ENCODE measurements at places on chromosomes 5 and 9. TPM values are rescaled to one million over a fixed set of nuclear protein-coding genes. Genes with fewer than 3 reads are reported as not detected.

GRCh38 chr5:147487031-147487750 lies 22.7 kb downstream of the DPYSL3 start:
- DNase-seq = no peak

GRCh38 chr5:151224372-151224771 lies 480 bp upstream of the CCDC69 start:
- DNase-seq = no peak

DNA sequence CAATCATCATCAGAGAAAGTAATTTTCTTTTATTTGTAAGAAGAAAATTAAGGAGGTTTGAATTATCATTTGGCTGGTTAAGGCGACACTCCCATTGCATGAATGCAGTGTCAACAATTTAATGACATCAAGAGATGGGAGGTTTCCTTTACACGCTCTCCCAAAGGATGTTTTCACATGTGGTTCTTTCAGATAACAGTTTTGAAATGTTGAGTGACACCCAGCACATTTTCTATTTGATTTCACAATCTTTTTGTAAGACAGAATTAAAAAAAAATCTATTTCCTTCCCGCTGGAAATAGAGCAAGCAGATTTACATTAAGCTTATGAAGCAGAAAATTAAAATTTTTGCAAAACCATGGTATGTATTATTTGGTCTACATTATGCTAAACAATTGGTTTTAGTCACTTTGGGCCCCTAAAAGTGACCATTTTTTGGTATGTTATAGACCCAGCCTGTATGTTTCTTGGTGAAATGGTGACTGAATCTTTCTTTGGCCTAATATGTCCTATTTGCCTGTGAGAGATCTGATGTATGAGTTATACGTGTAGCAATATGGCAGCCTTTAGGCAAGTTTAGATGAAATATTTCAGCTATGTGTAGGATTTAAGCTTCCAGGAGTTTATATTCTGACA lies 18.9 kb upstream of the ANKRD55 start:
- DNase-seq = no peak

Gene WDR38
- total RNA-seq = not detected

DNA sequence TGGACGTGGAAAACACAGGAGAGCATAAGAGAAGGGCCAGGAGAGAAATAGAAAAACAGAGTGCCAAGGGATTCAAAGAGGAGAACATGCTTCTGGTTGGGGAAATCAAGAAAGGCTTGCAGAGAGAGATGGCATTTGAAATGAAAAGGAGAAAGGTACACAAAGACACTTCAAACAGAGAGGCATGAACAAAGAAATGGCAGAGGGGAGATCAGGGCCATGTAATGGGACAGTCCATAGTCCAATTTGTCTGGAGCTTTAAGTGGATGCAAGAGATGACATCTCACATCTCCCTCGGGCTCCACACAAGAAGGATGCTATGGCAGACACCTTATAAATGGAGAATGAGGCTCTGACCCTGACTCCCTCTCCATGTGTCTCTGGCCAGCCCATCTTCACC lies 331.1 kb downstream of the MLLT3 start:
- no peak for DNase-seq

Gene PTGR1
- total RNA-seq = 80.8 TPM

Gene FAM221B
- not detected for total RNA-seq

Gene C9orf50
- not detected for total RNA-seq

DNA sequence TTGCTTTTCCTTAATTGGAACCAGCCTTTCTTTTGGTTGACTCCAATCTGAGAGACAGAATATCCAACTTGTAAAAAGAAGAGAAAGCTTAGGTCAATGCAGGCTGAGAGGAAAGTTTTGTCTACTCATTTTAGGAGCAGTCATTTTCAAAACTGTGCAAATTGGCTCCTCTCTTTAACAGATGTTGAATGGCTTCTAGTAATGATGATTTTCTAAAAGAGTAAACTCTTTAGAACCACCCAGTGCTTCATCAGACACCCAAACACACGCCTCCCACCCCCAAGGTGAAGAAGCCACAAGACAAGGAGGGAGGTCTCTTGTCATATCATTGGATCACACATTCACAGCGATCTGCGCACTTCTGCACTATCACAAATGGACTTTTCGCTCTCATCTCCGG lies 116.3 kb upstream of the KLF9 start:
- DNase-seq = no peak

DNA sequence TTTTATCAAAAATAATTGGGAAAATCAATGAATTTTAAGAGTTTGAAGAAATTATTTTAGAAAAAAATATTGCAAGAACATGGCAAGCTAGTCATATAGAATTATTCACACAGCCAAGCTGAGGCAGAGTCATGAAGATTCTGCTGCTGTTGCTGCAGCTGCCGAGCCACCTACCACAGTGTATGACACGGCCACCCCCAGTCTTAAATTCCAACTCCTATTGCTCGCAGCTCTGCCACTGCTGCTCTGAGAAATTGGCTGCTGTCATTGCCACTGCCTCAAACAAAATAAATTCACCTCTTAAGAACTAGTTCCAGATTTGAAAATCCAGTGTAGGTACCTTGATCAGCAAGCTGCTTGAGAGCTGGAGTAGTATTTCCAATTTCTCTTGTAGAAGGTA lies 1318.8 kb upstream of the ACO1 start:
- DNase-seq = no peak

- DNase-seq = no peak
These were observed 15.8 kb downstream of the CDH6 start for GRCh38 chr5:31209334-31209733.

Gene LPAR1
- total RNA-seq = 260 TPM

Gene TMEM232
- 0.56 TPM for total RNA-seq

GRCh38 chr9:922731-923130 lies 53.7 kb upstream of the DMRT3 start:
- no peak for DNase-seq

GRCh38 chr9:121975801-121976277 lies 117.3 kb downstream of the TTLL11 start:
- peak; percentile 57 for DNase-seq

Gene PRSS3
- 16.4 TPM for total RNA-seq

- DNase-seq = no peak
These were observed 23.6 kb downstream of the COL27A1 start for GRCh38 chr9:114178756-114179450.

GRCh38 chr5:150044712-150045111 lies 41.6 kb downstream of the CSF1R start:
- peak; percentile 33 for DNase-seq

DNA sequence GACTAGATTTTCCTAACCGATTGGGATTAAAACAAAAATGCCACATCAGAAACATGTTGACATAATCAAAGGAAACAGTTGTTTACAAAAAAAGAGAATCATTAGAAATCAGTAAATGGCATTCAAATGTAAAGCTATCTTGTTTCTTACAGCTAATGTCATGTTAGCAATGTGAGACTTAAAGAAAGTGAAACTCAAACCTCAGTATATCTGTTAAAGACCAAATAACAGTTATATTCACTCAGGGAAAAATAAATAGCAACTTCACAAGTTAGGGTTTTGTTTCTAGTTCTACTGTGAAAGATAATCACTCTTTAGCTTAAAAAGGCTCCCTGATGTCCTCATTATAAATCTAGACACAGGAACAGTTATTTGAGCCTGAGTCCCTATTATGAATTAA lies 189.3 kb upstream of the EFNA5 start:
- DNase-seq = no peak

Gene COMMD10
- 35.8 TPM for total RNA-seq

DNA sequence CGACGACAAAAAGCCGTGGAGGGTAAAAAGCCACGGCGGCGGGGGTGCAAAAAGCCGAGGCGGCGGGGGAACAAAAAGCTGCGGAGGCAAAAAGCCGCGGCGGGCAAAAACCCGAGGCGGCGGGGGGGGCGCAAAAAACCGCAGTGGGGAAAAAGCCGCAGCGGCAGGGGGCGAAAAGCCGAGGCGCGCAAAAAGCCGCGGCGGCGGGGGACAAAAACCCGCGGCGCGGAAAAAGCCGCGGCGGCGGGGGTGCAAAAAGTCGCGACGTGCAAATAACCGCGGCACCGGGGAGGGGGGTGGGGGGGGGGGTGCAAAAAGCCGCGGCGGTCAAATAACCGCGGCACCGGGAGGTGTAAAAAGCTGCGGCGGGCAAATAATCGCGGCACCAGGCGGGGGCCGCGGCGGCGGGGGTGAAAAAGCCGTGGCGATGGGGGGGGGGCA lies 511.5 kb downstream of the FOXD4L5 start:
- no peak for DNase-seq

Gene CLIC3
- 0.28 TPM for total RNA-seq

GRCh38 chr5:862367-863243 lies 11.8 kb upstream of the ZDHHC11 start:
- DNase-seq = peak; percentile 35

Gene PDLIM4
- total RNA-seq = 97.5 TPM

DNA sequence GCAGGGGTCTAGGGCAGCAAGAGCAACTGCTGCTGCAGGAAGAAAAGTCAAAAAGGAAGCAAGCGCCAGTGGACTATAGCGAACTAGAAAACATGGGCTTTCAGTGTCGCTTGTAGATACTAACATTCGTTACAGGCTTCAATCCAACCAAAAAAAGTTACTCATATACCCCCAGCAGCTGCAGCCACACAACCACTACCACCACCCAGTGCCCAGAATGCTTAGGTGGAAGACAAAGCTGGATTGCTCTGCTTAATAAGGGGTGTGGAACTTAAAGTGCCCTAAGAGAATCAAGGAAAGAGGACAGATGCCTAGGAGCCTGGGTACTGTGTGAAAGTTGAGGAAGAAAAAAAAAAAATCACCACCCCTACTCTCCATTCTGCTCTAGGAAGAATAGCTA lies 203.6 kb downstream of the ELAVL2 start:
- DNase-seq = no peak

Gene PLAC8L1
- total RNA-seq = not detected

Gene ZDHHC21
- total RNA-seq = 8.3 TPM

- DNase-seq = no peak
These were observed 4.6 kb upstream of the NEURL1B start for GRCh38 chr5:172636279-172637050.

GRCh38 chr9:79221084-79221483 lies 350.7 kb upstream of the TLE4 start:
- DNase-seq = peak; percentile 84

DNA sequence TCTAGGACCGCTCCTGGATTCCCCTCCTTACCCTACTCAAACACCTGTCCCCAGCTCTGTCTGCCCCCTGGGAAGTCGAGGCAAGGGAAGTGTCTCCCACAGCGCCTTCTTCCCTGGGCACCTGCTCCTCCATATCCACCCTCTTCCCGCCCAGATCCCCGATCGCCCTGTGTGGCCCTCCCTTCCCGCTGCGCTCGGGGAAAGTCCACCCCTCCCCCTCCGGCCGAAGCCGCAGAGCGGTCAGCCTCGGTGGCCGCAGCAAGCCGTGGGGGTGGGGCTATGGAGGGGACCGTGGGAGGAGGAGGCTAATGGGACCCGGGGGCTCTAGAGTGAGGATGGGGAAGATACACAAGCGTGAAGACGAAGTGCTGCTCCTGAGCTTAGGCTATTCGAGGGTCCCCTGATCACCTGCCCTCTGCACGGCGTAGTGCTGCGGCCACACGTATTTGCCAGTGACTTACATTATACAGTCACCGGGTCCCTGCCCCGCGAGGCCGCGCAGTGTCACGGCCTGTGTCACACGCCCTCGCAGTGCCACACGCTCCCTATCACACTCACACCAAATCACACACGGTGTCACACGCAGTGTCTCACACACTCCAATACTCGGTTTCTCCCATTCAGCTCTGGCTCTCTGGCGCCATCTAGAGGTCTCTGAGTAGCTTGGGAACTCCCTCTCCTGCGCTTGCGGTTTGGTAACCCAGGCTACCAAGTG lies 658 bp upstream of the PCDH1 start:
- DNase-seq = peak; percentile 80

DNA sequence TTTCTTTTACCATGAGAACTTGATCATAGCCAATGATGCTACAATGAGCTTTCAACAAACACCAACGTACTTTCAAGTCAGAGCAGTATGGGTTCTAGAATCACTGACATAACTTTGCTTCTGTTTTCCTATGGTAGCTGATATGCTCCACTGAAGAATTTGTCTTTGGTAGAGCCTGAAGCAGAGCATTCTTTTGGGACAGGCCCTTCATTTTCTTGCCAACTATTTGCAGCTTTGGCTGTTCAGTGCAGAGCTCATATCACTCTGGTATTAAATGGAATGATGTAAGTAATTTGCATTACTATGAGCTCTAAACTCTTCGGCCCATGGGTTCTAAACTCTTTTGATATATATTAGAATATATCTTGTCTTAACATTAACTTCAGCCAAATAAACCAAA lies 51.8 kb upstream of the APC start:
- DNase-seq = peak; percentile 27
